Stimulated activated CD8-positive, alpha-beta memory T cell treated with anti-CD3 and anti-CD28 coated beads, Interleukin-7, amount 100 ng/mL, for 48 hours (primary cell): ENCODE measurements at places on chromosomes 13 and 19.
A peak's percentile ranks its signal among the peaks of the same experiment; 100 is the strongest.

DNA sequence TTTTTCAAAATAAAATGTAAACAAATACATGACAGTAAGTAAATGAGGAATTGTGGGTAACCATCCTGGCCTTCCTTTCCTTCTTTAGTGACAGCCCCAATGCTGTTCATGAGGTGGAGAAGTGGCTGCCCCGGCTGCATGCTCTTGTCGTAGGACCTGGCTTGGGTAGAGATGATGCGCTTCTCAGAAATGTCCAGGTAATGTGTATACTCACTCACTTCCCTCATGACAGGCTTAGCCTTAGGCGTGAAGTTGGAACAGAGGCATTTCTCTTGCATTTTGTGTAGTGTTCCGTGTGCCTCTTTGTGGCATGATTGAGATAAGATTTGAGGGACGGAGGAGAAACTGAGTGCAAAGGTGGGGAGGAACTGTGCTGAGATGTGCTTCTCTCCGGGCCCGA lies 12.0 kb downstream of the NAXD start:
- no peak for DNase-seq

DNA sequence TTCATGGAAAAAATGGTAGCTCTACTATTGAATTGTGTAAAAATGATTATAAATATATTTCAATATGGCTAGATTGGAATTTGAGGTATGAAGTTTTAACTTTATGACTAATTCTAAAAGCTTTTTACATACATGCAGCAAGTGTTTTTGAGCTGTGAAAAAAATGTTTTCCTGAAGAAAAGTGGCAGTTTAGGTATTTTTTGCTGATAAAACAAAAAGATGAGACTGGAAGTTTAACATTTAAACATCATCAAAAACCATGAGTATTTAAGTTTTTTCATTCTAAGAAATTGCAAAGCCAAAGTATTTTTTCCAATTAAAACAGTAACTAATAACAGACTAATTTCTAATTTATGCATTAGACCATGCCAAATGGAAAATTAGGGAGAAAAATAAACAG lies 751.1 kb downstream of the FGF9 start:
- no peak for DNase-seq

- DNase-seq, result no peak
Observed at GRCh38 chr19:10109528-10109927, 2.0 kb upstream of the P2RY11 start.

GRCh38 chr13:33787051-33787591 lies 30.8 kb upstream of the RFC3 start:
- no peak for DNase-seq

DNA sequence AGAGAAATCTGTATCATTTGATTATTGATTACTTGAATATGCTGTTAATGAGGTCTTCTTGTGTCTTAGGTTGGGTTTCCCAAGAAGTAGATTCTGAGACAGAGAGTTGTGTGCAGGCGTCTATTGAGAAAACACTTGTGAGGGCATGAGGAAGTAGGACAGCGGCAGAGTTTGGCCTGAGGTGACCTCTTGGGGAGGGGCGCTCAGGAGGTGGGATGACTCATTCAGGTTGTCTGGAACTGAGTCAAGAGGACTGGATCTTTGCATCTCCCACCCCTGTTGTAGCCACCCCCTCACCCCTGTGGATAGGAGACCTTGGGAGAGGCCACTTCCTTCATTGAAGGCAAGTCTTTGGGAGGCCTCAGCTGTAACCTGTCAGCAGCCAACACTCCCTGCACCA lies 35.2 kb upstream of the WDFY2 start:
- DNase-seq, result no peak

- no peak for DNase-seq
Observed at GRCh38 chr13:30866677-30867076, 39.4 kb upstream of the MEDAG start.

GRCh38 chr13:102771298-102772041 lies 2.1 kb downstream of the TEX30 start:
- no peak for DNase-seq

DNA sequence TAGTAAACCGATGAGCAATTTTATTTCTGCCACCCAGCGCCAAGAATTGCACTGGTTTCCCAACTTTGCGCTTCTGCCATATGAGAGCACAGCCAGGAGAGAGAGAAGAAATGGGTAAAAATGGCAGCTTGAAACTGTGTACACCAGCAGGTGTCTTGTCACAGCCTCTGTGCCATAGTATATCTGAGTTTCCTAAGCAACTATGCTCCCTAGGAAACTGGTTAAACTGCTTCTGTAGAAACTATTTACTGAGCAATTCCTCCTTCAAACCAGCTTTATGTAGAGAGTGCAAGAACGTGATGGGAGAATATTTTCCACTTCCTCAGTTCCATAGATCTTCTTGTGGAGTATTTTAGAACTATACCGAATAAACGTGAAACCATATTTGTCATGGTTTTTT lies 1361.3 kb downstream of the PCDH9 start:
- no peak for DNase-seq

DNA sequence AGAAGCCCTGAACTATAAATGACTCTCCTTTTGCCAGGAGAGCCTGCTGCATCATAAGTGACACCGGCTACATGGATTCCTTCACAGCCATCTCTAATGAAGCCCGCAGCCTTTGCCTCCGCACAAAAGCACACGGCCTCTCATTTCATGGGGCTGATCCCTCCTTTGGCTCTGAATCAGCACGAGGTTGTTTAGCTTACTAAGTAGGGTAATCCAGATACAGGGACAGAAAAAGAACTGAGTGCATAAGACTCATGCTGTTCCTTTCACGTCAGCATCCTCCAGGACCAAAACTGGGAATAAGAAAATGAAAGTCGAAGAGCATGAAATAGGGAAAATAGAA lies 136.3 kb downstream of the DCT start:
- DNase-seq, result no peak

- DNase-seq, result no peak
Observed at GRCh38 chr13:77398825-77399620, 72.1 kb upstream of the MYCBP2 start.

DNA sequence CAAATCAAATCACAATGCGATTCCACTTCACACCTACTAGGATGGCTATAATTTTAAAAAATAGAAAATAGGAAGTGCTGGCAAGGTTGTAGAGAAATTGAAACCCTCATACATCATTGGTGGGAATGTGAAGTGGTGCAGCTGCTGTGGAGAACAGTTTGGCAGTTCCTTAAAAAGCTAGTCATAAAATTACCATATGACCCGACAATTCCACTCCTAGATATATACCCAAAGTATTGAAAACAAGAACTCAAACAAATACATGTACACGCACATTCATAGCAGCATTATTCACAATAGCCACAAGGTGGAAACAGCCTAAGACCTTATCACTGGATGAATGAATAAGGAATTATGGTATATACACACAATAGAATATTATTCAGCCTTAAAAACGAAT lies 12.0 kb downstream of the HMGB1 start:
- no peak for DNase-seq

DNA sequence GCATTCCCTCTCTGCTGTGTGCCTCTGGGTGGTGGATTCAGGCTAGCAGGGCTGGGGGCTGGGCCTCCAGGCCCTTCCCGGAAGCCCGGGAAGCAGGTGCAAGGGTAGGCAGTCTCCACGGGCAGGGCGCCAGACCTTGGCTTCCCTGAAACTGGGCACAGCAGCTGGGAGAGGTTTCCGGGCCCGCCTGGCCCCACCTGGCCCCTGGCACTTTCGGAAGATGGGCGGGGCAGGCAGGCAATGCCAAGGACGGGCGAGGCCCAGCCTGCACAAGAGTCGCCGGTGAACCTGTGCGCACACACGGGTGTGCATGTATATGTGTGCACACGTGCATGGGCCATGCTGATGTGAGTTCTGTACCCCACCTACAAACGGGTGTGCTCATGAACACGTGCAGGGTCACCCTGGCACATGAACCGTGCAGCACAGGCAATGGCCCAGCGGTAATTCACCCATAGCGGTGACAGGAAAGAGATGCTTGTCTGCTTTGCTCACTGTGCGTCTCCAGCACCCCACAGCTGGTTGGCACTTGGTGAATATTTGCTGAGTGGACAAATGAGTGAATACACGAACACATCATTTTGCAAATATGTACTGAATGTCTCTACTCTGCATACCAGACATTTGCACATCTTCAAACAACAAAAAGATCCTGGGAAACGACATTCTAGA lies 15.3 kb downstream of the GADD45B start:
- DNase-seq, result no peak

- peak; percentile 20 for DNase-seq
Observed at GRCh38 chr13:79679334-79679733, 198.4 kb downstream of the NDFIP2 start.

DNA sequence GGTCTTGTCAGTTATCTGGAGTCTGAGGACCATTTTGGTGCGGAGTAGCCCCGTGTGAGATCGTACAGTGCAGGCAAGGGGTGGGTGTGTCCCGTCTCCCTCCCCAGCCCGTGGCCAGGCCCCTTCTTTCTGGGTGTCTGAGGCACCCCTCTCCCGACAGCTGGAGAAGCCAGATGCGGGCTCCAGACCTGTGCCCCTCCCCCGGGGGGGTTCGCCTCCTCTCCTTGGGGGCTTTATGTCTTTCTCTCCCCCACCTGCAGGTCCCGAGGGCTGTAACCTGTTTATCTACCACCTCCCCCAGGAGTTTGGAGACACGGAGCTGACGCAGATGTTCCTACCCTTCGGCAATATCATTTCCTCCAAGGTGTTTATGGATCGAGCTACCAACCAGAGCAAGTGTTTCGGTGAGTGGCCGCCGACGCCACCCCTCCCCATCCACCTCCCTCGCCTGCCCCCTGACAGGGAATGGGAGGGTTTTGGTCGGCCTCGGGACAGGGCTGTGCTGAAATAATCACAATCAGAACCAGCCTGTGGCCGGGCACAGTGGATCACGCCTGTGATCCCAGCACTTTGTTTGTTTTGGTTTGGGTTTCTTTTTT lies 65.6 kb downstream of the CELF5 start:
- no peak for DNase-seq

GRCh38 chr13:48216204-48216711 lies 16.7 kb upstream of the ITM2B start:
- no peak for DNase-seq

DNA sequence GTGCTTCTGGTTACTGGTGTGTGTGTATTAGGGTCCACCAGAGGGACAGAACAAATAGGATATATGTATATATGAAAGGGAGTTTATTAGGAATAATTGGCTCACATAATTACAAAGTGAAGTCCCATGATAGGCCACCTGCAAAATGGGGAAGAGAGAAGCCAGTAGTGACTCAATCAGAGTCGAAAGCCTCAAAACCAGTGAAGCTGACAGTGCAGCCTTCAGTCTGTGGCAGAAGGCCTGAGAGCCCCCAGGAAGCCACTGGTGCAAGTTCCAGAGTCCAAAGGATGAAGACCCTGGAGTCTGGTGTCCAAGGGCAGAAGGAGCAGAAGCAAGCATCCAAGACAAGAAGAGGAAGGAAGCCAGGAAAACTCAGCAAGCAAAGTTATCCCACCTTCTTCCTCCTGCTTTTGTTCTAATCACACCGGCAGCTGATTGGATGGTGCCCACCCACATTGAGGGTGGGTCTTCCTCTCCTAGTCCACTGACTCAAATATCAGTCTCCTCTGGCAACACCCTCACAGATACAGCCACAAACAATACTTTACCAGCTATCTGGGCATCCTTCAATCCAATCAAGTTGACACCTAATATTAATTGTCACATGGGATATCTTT lies 21.7 kb upstream of the SCEL start:
- DNase-seq, result no peak

DNA sequence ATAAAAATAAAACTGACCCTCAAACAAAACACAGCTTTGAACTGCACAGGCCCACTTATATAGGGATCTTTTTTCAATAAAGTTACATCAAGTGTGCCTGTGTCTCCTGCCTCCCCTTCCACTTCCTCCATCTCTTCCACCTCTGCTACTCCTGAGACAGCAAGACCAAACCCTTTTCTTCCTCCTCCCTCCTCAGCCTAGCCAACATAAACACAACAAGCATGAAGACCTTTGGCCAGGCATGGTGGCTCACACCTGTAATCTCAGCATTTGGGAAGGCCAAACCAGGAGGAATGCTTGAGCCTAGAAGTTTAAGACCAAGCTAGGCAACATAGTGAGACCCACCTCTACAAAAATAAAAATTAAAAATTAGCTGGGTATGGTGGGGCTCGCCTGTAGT lies 72.6 kb downstream of the ELF1 start:
- no peak for DNase-seq

DNA sequence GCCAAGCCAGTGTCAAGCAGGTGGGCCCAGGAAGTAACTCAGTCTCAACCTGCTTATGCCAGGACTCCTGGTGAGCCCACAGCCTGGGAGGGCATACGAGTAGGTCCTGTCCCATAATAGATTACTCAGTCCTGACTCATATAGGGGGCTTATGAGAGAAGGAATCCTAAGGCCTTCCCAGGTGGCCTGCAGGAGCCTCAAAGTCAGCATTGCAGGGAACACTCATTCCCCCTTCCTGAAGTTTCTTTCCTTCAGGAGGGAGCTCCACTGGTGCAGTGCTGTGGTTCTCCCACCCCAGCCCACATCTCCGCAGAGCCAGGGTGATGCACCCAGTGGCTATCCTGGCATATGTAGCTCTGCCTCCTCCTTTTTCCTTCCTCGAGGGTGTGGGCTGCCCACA lies 137.3 kb downstream of the ZIC5 start:
- no peak for DNase-seq

- DNase-seq, result no peak
Observed at GRCh38 chr13:69300131-69300530, 807.5 kb upstream of the ATXN8OS start.

GRCh38 chr19:28882818-28883217 lies 330.1 kb downstream of the UQCRFS1 start:
- no peak for DNase-seq

- no peak for DNase-seq
Observed at GRCh38 chr13:106523576-106523975, 11.9 kb downstream of the EFNB2 start.

DNA sequence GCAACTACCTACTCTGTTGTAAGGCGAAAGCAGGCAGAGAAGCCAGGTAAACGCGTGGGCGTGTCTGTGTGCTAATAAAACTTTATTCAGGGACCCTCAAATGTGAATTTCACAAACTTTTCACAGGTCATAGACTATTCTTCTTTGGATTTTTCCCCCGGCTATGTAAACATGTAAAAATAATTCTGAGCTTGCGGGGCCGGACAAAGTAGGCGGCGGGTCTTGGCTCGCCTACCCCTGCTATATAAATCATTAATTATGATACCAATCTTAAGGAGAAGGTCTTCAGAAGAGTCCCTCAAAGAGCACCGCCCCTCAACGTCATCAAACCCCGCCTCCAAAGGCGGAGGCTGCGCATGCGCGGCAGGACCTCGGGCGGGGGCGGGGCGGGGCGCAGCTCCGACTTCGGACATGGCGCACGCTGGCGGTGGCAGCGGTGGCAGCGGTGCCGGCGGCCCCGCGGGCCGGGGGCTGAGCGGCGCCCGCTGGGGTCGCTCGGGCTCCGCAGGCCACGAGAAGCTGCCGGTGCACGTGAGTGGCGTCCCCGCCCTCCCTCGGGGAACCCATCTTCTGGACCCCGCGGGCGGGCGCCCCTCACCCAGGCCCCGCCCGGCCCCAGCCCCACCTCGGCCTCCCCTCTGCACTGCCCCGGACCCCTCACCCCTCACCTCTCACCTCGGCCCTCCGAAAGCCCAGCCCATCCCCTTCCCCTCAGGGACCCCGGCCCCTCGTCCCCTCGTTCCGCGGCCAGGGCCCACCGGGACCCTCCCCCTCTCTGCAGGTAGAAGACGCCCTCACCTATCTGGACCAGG lies at the start of gene SIN3B:
Gene SIN3B (plus strand): TSS at position 389 of the 812 bp plus-strand sequence. CDS start 23 bp downstream, at position 412.
- peak; percentile 61 for DNase-seq
